ENCODE measurements at places on chromosomes 16 and 17. TPM values are rescaled to one million over a fixed set of nuclear protein-coding genes. Genes with fewer than 3 reads are reported as not detected.

KRTAP3-2 gene
- total RNA-seq: not detected

KRT40 gene
- total RNA-seq: not detected

HOXB3 gene
- 11.1 TPM for total RNA-seq

RUNDC3A gene
- total RNA-seq: 0.20 TPM

SLC25A11 gene
- total RNA-seq: 69.7 TPM

KRTAP4-6 gene
- not detected for total RNA-seq

ABCA9 gene
- total RNA-seq: 12.0 TPM

RAPGEFL1 gene
- 1.8 TPM for total RNA-seq

SRCAP gene
- total RNA-seq: 62.1 TPM

KCNJ18 gene
- total RNA-seq: not detected

Data from smooth muscle cell of the pulmonary artery (primary cell).